Lung microvascular endothelial cell (primary cell): ENCODE measurements at places on chromosomes 6 and 20. TPM values are rescaled to one million over a fixed set of nuclear protein-coding genes. Genes with fewer than 3 reads are reported as not detected.

- DNase-seq: no peak
Measured at GRCh38 chr6:6287415-6287814, 33.0 kb downstream of the F13A1 start.

- no peak for DNase-seq
Measured at GRCh38 chr6:32890831-32891230, 36.8 kb downstream of the PSMB9 start.

The COL20A1 gene
- under 0.01 and 0.20 TPM in 2 replicates for total RNA-seq

The MYB gene
- total RNA-seq: not detected in 2 replicates

DNA sequence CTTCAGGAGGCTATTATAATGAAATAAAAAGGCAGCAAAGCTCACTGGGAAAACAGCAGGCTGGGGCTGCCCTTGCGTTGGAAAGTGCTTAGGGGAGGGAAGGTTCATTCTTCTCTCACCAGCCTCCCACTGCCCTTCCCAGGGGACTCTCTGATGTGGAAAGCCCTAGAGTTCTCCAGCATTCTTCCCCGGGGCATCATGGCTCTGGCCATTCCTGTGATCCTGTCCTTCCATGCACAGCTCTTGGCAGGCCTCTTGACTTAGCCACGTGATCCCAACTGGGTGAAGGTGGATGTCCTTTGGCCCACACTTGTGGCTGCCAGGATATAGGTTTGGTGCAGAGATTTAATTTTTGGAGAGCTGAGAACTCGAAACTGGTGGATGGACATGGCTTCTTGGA lies 58.0 kb upstream of the ZNF831 start:
- DNase-seq: no peak

The CD24 gene
- total RNA-seq: under 0.01 TPM in 1 of 2 replicates, not detected in the other

The ID4 gene
- total RNA-seq: 0.22 and 0.60 TPM in 2 replicates

GRCh38 chr6:106631346-106631745 lies 2.0 kb downstream of the QRSL1 start:
- DNase-seq: no peak

DNA sequence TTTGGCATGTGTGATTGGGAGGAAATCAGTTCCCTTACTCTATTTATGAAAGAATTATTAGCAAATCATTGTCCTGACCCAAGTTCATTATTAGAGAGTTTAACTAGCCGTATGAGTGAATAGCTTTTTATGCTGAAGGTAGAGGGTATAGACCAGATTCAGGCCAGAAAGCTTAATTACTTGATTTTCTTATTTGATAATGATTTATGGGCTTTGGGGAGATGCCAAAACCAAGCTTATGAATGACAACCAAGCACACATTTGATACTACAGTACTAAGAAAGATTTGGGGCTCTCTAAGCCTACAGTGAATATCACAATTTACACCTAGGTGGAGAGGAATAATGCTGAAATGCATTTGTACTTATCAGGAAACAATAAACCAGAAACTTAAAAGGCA lies 193.2 kb downstream of the ARHGAP18 start:
- DNase-seq: peak; percentile 33
